ENCODE measurements at places on chromosomes 7 and 10.
A peak's percentile ranks its signal among the peaks of the same experiment; 100 is the strongest.

- no peak for DNase-seq
Observed at GRCh38 chr7:17580141-17580540, 281.7 kb downstream of the AHR start.

DNA sequence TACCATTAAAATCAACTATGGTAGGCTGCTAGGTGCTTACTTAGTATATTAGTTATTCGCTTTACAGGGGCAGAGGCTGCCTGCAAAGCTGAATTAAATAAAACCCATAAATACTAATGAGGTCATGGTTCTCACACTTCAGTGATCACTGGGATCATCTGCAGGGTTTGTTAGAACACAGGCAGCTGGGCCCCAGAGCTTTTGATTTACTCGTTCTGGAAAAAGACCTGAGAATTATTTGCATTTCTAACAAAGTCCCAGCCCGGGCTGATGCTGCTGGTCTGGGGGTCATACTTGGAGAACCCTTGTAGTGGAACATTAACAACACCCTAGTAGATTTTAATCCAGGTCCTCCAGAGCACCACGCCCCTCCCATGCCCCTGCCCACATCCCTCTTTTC is 8.5 kb downstream of the UCN3 start:
- DNase-seq, result no peak

GRCh38 chr7:92955081-92955480 is 118.7 kb upstream of the CDK6 start:
- DNase-seq, result peak; percentile 12

DNA sequence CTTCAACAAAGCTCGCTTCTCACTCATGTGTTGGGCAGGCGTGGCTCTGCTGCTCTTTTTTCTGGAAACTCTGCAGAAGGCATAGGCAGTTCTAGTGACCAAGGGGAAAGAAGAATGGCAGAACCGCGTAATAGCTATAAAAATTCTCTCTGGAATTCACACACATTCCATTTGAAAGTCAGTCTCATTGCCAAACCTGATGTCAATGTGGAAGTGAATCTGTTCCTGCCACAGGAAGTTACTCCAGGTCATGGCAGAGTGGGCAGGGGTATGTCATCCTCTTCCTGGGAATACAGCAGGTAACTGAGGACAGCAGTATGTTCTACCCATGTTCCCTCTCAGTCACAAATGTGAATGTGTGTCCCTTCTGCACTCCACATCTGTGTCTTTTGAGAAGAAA is 8.2 kb upstream of the PAXIP1 start:
- no peak for DNase-seq

- DNase-seq, result no peak
Observed at GRCh38 chr10:110378533-110379108, 73.9 kb upstream of the SMNDC1 start.

GRCh38 chr7:23687011-23687410 is 7.0 kb downstream of the FAM221A start:
- no peak for DNase-seq

DNA sequence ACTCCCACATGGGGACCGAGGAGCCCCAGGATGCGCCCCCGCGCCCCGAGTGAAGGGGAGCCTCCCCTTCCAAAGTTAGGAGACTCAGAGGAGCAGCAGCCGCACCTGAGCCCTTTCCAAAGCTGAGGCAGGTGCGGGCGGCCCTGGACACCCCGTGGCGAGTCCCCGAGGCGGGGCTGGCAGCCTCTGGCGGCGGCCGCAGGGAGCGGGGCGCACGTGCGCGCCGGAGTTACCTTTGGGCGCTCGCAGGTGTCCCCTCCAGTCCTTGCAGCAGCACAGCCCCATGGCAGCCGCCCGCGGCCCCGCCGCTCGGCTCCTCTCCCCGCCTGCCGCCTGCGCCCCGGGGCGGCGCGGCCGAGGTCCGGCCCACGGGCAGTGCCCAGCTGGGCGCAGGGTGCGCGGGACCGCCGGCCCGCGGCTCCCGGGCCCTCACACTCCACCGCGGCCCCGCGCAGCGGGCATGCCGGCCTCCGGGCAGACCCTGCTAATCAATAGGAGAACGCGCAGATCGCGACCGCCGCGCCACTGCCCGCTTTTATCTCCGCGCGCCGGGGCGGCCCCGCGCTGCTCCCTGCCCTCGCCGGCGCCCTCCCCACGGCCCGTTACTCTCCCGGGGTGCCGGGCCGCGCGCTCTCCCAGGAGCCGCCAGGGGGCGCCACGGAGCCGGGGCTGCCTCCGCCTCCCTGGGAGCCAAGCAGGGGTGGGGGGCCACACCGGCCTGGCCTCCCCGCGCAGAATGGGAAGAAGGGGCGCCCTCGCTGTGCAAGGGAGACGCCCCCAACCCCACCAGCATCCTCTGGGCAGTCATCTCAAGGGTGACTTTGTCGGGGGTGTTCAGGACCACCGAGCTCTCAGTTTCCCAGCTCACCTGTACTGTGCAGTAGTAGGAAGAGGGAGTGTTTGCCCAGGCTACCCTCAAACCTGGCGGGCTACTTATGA is 80.8 kb downstream of the ARHGAP22 start:
- no peak for DNase-seq

DNA sequence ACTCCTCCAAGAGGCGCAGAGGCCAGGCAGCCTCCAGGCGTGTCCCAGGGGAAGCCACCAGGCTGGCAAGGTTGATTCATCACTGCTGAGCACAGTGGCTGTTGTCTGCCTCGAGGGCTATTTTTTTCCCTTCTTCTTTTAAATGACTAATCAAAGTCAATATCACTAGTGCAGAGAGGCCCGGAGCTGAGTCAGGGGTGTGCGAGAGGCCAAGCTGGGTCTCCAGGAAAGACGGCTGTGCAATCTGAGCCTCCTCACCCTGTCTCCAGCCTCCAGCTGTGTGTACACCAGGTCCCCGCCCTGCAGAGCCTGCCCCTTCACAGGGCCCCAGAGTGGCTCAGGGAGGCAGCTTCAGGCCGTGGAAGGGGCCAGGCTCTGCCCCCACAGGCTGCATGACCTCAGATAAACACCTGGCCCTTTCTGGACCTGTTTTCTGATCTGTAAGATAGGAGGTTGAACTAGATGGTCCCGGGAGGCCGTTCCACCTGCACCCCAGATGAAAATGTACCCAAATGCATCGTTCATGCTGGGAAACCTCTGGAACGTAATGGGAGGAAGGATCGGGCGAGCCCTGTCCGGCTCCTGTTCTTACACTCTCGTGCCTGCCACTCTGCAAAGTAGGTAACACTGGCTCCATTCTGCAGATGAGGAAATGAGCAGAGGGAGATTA is 3.7 kb downstream of the STX1A start:
- peak; percentile 55 for DNase-seq

- peak; percentile 49 for DNase-seq
Observed at GRCh38 chr10:120850911-120851865, at the start of gene WDR11. Gene WDR11 (plus strand): TSS chr10:120851362. CDS start chr10:120851421, 59 bp downstream.

- no peak for DNase-seq
Observed at GRCh38 chr10:129951101-129951969, 12.7 kb downstream of the EBF3 start.

GRCh38 chr10:73773152-73773879 is 8.5 kb upstream of the CHCHD1 start:
- DNase-seq, result no peak

DNA sequence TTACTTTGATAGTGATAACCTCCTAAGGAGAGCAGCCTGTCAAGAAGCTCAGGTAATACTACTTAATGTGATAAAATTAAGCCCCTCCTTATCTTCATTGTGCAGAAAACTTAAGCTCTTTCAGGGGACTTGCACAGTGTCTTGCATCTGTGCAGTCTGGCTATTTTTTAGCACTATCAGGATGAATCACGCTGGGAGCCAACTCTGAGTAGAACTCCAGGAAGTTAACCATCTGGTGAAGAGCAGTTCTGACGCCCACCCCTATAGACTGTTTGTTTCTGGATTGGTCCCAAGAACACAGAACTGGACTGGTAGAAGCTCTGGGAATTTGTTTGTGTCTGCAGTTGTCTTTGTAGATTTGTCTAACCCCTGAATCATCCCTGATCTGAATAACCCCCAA is 41.9 kb downstream of the AGK start:
- DNase-seq, result no peak

GRCh38 chr7:246451-246850 is 43.5 kb upstream of the FOXL3 start:
- no peak for DNase-seq

DNA sequence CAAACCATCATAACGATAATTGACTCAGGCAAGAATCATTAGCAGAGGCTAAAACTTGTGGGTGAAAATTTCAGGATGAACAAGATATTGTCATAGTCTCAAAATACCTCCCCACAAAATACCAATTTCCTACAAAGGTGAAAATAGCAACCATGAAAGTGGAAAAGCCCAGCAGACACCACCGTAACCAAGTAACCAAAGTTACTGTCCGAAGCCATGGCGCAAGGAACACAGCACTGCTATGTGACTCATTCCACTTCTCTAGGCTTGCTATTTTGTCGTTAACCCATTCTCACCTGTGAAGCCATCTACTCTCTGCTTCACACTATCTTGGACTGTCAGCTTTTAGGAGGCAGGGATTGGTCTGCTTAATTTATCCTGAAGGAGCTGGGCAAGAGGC is 113.8 kb upstream of the CACUL1 start:
- DNase-seq, result no peak

- no peak for DNase-seq
Observed at GRCh38 chr10:77516575-77516974, 121.0 kb downstream of the KCNMA1 start.

DNA sequence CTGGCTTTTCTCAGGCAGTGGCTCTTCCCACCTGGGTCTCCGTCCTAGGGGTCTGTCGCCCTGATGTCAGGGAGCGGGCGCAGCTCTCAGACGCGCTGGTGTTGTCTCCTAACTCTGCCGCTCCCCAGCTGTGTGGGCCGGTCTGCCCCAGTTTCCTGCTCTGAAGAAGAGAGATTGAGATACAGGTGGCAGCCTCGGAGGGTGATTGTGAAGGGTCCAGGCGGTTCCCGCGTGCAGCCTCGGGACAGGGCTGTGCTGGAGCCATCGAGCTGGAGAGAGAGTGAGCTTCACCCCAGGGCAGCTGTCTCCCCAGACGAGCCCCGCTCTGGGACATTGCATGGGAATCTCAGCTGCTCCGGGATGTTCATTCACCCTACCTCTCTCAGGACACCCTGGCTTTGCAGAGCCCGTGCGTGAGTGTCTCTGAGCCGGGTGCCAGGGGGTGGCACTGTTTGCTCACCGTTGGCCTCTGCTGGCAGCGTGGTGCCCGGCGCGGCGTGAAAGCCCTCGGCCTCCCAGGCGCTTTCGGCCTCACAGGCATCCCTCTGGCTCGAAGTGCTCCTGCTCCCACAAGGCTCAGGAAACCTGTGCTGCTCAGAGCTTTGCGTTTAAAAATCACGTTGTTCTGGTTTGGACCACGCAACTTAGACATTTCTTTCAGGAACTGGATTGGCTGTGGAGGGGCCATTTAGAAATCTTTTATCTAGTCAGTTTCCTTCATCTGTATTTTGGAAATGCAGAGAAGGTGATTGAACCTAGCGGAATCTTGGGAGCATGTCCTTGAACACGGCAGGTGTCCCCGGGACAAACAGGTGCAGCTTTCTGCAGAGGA is 33.8 kb upstream of the ZFAND2A start:
- no peak for DNase-seq

- DNase-seq, result no peak
Observed at GRCh38 chr10:13421382-13421917, 73.4 kb upstream of the SEPHS1 start.

GRCh38 chr7:48251766-48252165 is 80.5 kb downstream of the ABCA13 start:
- no peak for DNase-seq

DNA sequence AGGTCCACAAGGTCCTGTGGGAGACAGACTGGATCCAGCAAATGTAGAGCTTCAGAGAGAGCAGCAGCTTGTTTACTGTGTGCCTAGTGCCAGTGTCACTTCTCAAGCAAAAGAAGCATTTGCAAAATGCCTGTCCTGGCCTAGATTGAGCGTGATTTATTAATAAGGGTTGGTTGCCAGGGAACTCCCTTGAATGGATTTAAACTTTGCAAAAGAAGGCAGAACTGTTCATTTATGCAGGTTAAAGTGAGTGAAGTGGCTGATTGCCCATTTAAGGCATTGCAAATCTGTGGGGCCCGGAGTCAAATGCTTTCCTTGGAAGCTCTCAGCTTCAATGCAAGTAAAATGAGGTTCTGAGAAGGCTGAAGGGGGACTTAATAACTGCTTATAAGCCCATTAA is 71.3 kb downstream of the CDHR3 start:
- DNase-seq, result no peak

GRCh38 chr7:121020249-121020988 is 31.9 kb downstream of the CPED1 start:
- DNase-seq, result no peak

GRCh38 chr10:116237970-116238369 is 35.0 kb downstream of the GFRA1 start:
- DNase-seq, result no peak

DNA sequence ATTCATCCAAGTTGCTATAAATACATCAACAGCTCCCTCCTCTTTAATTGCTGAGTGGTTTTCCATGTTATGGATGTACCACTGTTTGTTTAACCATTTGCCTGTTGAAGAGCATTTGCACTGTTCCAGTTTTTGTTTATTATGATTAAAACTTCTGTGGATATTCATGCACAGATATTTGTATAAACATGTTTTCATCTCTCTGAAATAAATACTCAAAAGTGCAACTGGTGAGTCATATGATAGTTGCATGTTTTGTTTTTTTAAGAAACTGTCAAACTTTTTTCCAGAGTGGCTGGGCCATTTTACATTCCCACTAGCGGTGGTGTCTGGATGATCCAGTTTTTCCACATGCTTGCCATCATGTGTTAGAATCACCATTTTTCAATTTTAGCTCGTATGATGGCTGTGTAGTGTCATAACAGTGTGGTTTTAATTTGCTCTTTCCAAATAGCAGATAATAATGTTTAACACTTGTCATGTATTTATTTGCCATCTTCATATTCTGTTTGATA is 33.6 kb downstream of the MEOX2 start:
- no peak for DNase-seq

GRCh38 chr10:43970717-43971116 is 322.0 kb upstream of the ZNF32 start:
- DNase-seq, result no peak

GRCh38 chr7:7919449-7919945 is 49.1 kb upstream of the GLCCI1 start:
- DNase-seq, result no peak

DNA sequence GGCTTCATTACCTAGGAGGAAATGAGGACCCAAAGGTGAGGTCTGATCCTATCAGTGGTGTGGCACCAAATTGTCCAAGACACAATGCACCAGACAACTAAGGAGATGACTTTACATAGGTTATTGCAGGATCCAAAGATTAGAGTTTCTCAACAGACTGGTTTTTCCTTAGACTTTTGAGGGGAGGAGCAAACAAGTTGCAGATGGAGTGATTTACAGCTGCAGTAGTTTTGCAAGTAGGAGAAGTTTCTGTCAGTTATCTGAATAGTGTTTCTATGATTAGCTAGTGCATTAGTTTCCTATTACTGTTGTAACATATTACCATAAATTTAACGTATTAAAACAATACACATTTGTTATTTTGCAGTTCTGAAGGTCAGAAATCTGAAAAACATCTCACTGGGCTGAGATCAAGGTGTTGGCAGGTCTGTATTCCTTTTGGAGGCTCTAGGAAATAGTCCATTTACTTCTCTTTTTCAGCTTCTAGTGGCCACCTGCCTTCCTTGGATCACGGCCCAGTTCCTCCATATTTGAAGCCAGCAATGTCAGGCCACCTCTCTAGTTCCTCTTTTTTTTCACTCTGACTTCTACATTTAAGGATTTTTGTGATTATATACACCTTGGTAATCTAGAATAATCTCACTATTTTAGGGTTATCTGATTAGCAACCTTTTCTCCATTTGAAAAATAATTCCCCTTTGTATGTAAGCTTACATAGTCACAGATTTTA is 994.9 kb downstream of the REEP3 start:
- no peak for DNase-seq

GRCh38 chr7:13827716-13828115 is 161.8 kb downstream of the ETV1 start:
- no peak for DNase-seq

Measured in stimulated activated CD4-positive, alpha-beta T cell treated with anti-CD3 and anti-CD28 coated beads, TNF-alpha, amount 100 ng/mL, for 48 hours (primary cell).